Osteoblast (primary cell): ENCODE measurements at places on chromosomes 2 and 18. TPM values are rescaled to one million over a fixed set of nuclear protein-coding genes. Genes with fewer than 3 reads are reported as not detected.

GRCh38 chr2:18096836-18097405 lies 218.5 kb downstream of the KCNS3 start:
- no peak for DNase-seq
- H3K27ac ChIP-seq = no peak overlapping the region

DNA sequence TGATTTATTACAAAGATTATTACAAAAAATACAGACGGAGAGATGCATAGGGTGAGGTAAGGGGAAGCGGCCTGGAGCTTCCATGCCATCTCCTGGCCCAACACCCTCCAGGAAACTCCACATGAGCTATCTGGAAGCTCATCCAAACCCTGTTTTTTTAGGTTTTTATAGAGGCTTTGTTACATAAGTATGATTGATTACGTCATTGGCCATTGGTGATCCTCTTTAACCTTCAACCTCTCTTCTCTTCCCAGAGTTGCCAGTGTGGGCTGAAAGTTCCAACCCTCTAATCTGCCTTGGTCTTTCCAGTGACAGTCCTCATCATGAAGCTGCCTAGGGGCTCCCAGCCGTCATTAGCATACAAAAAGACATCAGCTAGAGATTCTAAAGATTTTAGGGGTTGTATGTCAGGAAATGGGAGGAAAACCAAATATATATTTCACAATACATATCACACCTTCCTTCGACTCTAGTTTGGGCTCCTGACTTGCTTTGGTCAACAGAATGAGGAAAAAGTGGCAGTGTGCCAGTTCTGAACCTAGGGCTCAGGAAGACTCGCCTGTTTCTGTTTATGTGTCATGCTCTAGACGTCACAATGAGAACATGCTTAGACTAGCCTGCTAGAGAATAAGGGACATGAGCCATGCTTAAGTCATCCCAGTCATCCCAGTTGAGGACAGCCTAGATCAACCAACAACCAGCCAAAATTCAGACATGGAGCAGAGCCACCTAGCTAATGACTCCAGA lies 54.1 kb downstream of the ETAA1 start:
- no peak overlapping the region for H3K4me3 ChIP-seq
- H3K27ac ChIP-seq = no peak overlapping the region
- H3K27me3 ChIP-seq = no peaks in the 10 kb centered on the region
- H3K4me1 ChIP-seq = peaks cover 4% of the 10 kb centered on the region
- no peaks in the 10 kb centered on the region for H3K36me3 ChIP-seq

DNA sequence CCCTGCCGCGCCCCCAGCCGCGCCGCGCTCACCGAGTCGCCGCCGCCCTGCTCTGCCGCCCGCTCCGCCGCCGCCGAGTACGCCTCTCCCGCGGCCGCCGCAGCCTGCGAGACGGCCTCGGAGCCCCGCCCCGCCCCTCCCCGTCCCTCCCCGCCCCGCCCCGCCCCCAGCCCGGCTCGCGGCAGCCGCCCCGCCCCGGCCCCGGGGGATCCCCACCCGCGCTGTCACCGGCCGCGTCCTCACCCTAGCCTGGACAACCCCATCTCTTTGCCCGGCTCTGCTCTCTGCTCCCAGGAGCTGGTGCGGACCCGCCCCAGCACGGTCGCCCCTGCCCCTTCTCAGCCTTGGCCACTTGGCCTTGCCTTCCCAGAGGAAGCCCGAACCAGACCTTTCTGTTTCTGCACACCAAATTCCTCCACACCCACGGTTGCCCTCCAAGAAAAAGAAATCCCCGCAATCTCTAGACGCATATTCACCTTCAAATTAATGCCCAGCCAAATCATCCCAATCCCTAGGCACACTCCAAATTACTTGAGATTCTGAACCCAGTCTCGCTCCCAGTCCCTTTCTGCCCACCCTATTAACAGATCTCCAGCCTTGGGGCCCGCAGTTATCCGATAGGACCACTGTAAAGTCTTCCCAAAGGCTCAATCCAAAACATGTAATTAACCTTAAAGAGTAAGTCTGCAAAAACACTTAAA lies at the start of gene CYRIA:
CYRIA (minus strand) TSS at position 87 of the 701 bp plus-strand sequence. CDS start 77,715 bp downstream, outside the sequence.
- peak within 1 kb of the TSS; percentile 58 for H3K4me3 ChIP-seq
- no peaks in the 10 kb centered on the region for H3K36me3 ChIP-seq
- no peaks in the 10 kb centered on the region for H3K4me1 ChIP-seq
- peak; percentile 62 for DNase-seq
- H3K27me3 ChIP-seq = peaks cover 33% of the 10 kb centered on the region

DNA sequence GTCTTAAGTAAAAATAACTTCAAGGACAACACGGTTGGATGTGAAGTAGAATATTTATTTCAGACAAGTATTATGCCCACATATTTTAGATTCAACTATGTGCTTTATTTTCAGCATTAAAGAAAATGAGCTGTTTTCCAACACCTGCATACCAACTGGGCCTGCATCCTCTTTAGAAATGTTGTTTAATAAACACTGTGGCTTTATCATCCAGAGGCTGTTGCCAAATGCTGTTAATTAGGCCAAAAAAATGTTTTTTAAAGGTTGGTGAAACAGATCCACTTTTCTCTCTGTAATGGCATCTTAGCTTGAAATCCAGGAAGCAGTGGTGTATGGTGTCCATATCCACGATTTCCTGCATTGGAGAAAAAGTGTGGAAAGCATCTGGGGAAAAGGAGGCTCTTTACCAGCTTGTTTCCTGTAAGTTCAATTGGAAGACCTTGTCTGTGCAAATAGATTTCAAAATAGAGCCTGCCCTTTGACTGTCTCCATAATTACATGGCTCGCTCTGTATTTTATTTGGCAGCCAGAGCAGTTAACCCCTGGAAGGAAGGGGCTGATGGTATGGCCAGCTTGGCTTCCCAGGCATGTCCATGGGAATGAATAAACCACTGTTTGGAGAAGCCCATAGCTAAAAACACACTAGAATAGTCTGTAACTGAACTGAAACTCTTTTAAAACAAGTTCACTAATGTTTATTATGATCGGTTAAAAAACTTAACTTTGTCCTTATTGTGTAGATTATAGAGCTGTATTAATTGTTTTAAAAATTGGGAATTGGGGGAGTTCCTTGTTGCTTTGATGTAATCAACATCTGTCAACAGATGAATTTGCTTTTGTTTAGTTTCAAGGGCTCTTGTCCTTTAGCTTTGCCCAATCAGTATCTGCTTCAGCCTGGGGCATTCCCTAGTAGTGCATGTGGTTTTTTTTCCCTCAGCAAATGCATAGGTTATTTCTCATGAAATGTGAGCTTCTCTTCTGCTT lies 33.0 kb upstream of the DLX1 start:
- no peak for DNase-seq
- peaks cover 9% of the 10 kb centered on the region for H3K4me1 ChIP-seq
- no peaks in the 10 kb centered on the region for H3K36me3 ChIP-seq
- no peaks in the 10 kb centered on the region for H3K27me3 ChIP-seq
- H3K27ac ChIP-seq = no peak overlapping the region

GRCh38 chr18:22630980-22631379 lies 213.3 kb upstream of the CTAGE1 start:
- H3K27ac ChIP-seq = no peak overlapping the region
- H3K36me3 ChIP-seq = no peaks in the 10 kb centered on the region
- H3K4me3 ChIP-seq = no peak overlapping the region
- DNase-seq = no peak
- peaks cover 3% of the 10 kb centered on the region for H3K4me1 ChIP-seq

GRCh38 chr2:55054106-55054875 lies 4.0 kb upstream of the RTN4 start:
- DNase-seq = no peak
- H3K4me1 ChIP-seq = peaks cover 12% of the 10 kb centered on the region
- no peak overlapping the region for H3K4me3 ChIP-seq

DNA sequence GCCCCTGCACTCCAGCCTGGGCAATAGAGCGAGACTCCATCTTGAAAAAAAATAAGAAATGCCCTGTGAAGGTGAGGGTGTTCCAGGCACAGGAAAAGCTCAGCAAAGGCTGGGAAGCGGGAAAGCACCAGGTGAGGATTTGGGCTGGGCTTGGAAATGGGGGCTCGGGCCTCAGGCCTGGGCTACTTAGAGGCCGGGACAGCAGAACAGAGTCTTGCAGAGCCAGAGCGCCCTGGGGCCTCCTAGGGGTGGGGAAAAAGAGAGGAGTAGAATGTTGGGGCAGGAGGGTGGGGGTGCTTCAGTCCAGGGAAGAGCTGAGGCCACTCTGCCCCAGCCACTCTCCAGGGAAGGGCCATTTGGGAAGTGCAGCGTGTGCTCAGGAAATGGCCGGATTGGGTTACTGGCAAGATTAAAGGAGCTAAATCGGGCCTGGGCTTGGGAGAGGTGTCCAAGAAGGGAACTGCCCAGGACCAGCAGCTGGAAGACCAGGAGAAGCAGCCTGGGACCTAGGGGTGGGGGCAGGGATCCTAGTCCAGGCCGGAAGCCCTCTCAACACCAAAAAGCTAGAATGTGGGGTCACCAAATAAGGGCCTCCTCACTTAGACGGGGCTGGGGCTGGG lies 13.8 kb upstream of the DES start:
- H3K36me3 ChIP-seq = no peaks in the 10 kb centered on the region
- peaks cover 24% of the 10 kb centered on the region for H3K4me1 ChIP-seq
- H3K27ac ChIP-seq = no peak overlapping the region
- no peaks in the 10 kb centered on the region for H3K27me3 ChIP-seq
- no peak overlapping the region for H3K4me3 ChIP-seq
- peak; percentile 57 for DNase-seq

GRCh38 chr2:142130111-142131009 lies 456 bp downstream of the LRP1B start:
- H3K4me3 ChIP-seq = peak overlapping the region; percentile 65
- H3K27me3 ChIP-seq = peaks cover 18% of the 10 kb centered on the region
- H3K36me3 ChIP-seq = no peaks in the 10 kb centered on the region
- no peak overlapping the region for H3K27ac ChIP-seq
- DNase-seq = peak; percentile 66
- H3K4me1 ChIP-seq = peaks cover 6% of the 10 kb centered on the region

DNA sequence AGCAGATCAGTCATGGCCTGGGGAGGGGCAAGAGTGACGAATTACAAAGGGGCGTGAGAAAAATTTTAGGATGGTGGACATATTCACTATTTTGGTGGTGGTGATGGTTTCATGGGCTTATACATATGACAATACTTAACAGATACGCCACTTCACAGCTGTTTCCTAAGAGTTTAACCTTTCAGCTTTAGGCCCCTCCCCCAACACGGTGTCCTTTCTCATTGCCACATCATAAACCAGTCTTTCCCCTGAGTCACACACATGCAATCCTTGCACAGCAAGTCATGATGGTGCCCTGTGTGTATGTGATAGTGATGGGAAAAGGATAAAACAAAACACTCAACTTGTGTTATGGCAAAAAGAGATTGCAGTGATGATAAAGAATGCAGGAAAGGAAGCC lies 47.6 kb upstream of the IL1R1 start:
- no peak overlapping the region for H3K4me3 ChIP-seq
- H3K4me1 ChIP-seq = peaks cover 11% of the 10 kb centered on the region
- no peaks in the 10 kb centered on the region for H3K36me3 ChIP-seq
- no peaks in the 10 kb centered on the region for H3K27me3 ChIP-seq
- peak; percentile 53 for DNase-seq
- H3K27ac ChIP-seq = peak overlapping the region; percentile 66

DNA sequence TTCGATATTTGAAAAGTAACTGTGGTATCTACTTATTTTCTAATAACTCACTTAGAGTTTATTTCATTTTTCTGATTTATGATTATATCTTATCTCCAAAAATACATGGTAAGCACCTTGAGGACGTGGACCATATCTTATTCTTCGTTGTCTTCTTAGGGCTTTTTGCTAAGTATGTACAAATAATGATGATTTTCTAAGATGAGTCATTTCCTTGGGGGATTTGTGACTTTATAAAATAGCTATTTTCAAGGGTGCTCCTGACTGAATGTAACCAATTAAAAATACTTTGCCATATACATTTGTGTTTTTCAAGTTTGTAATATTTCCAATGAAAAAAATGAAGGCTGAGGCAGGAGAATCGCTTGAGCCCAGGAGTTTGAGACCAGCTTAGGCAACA lies 56.3 kb downstream of the GREB1L start:
- no peak for DNase-seq
- no peaks in the 10 kb centered on the region for H3K36me3 ChIP-seq
- peaks cover 11% of the 10 kb centered on the region for H3K27me3 ChIP-seq
- H3K4me1 ChIP-seq = no peaks in the 10 kb centered on the region
- no peak overlapping the region for H3K4me3 ChIP-seq
- H3K27ac ChIP-seq = no peak overlapping the region

DNA sequence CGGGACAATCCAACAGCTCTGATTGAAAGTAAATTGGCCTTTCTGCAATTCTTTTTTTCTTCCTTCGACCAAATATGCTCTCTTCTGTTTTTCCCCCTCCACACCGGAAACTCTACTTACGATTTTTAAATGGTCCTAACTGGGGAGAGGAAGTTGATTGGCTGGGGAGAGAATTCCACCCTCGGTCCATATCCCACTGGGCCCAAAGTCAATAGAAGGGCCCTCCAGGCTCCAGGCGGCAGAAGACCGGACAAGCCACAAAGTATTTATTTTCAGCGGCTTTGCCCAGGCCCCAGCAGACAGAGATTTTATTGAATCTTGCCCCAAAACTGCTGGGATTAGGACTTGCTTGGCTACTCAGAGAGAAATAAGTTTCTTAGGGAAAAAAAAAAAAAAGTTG lies 37.1 kb upstream of the SMAD7 start:
- peak; percentile 85 for DNase-seq
- H3K36me3 ChIP-seq = no peaks in the 10 kb centered on the region
- no peaks in the 10 kb centered on the region for H3K27me3 ChIP-seq
- peaks cover 15% of the 10 kb centered on the region for H3K4me1 ChIP-seq
- H3K27ac ChIP-seq = peak overlapping the region; percentile 46

- no peak for DNase-seq
- no peaks in the 10 kb centered on the region for H3K36me3 ChIP-seq
- H3K4me1 ChIP-seq = peaks cover 3% of the 10 kb centered on the region
Measured at GRCh38 chr2:172046080-172046678, 39.1 kb upstream of the DLX1 start.

DNA sequence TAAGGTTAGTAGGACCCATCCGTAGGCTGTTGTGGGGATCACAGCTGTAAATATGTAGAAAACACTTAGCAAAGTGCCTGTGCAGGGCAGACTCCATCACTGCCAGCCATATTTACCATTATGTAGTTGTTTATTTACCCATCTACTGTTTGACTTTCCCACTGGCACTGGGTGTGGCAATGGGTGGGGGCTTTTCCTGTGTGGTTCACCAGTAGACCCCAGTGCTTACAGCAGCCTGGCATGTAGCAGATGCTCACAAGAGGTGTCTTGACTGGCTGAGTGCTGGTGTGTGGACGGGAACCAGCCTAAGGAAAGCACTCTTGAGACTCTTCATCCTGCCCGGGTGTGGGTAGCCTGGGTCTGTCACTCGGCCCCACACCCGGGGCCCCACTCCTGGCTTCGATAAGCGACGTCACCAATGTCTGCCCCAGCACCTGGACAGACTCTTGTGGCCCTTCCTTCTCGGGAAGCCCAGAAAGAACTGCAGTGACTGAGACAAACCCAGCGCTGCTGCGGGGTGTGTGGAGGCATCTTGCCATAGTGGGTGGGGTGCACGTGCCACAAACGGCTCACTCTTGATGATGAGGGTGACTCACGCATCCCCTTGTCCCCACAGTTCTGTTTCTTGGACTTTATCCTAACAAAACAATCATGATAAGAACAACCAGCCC lies 78.3 kb downstream of the HDAC4 start:
- no peaks in the 10 kb centered on the region for H3K27me3 ChIP-seq
- DNase-seq = peak; percentile 89
- peaks cover 12% of the 10 kb centered on the region for H3K4me1 ChIP-seq
- H3K27ac ChIP-seq = no peak overlapping the region
- H3K4me3 ChIP-seq = no peak overlapping the region

VPS4B gene
- total RNA-seq = 42.4 and 47.4 TPM in 2 replicates

CCDC195 gene
- total RNA-seq = not detected in 2 replicates

RALB gene
- total RNA-seq = 48.5 and 48.6 TPM in 2 replicates
